T follicular helper cell (primary cell): ENCODE measurements at places on chromosomes 1 and 21.

DNA sequence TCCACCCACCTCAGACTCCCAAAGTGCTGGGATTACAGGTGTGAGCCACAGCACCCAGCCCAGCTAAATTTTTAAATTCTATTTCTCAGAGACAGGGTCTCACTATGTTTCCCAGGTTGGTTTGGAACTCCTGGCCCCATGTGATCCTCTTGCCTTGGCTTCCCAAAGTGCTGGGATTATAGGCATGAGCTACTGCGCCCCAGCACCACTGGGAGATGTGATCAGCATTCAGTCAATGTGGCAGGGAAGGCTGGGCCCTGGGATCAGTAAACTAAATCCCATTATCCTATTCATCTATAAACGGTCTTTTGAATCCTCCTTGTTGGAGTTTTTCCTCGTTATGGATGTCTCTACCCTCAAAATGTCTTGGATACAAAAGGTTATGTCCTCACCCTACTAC lies 113.5 kb downstream of the PGBD5 start:
- DNase-seq = no peak

DNA sequence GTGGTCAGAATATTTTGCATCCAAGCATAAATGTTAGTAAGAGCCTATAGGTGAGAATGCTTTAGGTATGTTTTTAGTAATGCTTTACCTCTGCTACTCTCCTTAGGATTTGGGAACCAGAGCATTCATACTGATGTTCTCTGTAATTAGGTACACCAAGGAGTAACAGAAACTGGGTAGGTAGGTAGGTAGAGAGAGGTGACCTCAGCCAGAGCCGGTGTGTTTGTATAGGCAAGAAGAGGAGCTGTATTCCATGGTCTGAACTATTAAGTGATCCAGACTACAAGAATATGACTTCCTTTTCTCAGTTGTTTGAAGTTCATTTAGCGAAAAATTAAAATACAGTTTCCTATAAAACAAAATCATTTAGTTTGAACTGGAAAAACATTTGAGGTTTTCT lies 108.5 kb downstream of the SDCCAG8 start:
- DNase-seq = no peak

- no peak for DNase-seq
Measured at GRCh38 chr1:6137758-6138157, 42.4 kb downstream of the CHD5 start.

DNA sequence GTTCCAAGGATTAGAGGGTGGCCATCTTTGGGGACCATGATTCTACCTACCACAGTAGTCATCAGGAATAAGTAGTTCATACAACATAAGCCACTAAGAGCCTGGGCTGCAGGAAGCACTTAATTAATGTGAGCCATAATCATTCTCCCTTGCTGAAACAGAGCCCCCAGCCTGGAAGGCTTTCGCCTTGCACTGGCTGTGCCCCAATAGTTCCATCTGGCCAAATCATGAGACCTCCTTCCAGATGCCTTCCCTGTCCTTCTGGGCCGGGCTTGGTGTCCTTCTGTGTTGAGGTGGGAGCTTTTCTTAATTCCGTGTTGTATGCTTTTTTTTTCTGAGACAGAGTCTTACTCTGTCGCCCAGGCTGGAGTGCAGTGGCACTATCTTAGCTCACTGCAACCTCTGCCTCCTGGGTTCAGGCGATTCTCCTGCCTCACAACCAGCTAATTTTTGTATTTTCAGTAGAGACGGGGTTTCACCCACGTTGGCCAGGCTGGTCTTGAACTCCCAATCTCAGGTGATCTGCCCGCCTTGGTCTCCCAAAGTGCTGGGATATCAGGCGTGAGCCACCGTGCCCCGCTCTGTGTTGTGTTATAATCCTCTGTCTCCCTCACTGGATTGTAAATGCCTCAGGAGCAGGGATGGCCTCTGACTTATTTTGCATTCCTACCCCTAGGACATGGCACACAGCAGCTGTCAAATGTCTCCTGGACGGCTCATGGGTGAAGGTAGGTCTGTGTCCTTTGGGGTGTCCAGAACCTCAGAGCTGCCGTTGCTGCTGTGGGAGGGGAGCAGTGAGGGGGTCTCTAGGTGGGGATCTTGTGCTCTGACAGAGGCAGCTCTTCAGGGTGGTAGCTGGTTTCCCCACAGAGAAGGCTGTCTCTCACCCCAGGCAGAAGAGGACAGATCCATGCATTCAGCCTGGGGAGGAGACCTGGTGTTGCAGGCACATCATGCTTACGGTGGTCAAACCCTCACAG lies 10.1 kb downstream of the GNG4 start:
- DNase-seq = no peak

DNA sequence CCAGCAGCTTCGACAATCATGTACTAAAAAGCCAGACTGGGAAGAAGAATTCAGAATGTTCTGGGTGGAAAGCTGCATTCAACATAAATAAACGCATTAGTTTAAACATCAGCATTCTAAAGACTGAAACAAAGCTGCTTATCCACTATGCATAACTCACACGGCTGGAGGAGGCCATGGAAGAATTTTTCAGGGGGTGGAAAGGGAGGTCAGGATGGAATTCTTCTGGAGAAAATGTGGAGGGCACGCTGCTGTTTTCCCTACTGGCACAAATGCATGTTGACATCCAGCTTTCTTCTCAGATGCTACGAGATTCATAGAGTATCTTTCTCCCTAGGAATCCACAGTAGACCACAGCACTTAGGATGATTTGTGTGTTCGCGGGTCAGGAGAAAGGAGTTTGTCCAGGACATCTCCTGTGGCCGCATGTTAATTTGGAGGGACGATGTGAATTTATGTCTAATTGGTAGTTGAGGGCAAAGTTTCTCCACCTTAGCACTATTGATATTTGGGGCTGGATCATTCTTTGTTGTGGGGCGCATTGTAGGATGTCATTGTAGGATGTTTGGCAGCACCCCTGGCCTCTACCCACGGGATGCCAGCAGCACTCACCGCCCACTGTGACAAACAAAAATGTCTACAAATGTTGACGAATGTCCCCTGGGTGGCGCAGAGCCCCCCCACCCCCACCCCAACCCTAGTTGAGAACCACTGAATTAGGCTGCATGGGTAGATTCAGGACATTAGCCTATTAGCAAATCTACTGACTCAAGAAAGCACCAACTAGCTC lies 86.5 kb upstream of the KAZN start:
- no peak for DNase-seq

DNA sequence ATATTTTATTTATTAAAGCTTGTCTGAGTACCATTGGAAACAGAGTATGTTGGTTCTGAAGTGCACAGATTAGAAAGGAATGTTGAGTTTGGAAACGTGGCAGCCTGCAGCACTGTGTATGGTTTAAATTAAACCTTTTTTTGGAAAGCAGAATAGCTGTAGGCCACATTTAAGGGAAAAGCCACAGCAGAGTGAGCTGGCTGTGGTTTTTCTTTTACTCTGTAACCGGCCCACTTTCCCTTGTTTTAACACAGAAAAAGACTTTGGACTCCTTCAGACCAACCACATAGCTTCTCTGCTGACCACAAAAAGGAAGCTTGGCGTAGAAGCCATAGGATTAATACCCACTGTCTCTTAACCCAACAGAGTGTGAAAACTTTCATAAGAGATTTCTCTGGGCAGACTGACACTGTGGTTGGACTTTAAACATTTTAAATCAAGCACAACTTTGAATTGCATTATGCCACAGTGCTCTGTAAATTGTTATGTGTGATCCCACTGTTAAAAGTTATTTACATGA lies 75.2 kb downstream of the NFIA start:
- DNase-seq = no peak

DNA sequence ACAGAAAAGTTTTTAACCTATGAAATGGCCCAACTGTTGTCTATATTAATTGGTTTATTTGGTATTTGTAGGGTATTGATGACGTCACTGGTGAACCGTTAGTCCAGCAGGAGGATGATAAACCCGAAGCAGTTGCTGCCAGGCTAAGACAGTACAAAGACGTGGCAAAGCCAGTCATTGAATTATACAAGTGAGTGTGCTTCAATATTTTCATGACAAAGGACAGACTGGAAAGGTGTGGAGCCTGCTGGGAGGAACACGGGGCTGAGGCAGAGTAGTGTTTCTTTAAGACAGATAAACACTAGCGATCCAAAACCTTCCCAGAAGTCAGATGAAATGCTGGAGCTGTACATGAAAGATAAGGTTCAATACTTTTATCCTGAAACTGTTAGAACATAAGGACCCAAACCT lies 76.7 kb downstream of the AK4 start:
- no peak for DNase-seq

GRCh38 chr1:158286941-158287346 lies 2.8 kb upstream of the CD1C start:
- no peak for DNase-seq

DNA sequence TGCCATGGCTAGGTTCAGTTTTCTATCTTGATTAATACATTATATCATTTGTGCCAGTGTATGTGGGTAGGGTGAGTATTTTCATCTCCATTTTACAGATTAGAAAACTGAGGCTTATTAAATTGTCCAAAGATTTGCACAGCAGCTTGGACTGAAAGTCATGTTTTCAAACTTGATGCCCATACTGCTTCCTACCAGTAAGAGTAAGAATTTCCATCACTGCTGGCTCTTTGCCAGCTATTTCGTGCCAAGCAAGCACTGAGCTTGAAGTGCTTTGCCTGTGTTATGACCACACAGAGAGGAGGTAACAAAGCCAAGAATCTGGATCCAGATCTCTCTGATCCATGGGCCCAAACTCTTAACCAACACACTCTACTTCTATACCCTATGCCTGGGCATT lies 295.0 kb downstream of the VAV3 start:
- no peak for DNase-seq

DNA sequence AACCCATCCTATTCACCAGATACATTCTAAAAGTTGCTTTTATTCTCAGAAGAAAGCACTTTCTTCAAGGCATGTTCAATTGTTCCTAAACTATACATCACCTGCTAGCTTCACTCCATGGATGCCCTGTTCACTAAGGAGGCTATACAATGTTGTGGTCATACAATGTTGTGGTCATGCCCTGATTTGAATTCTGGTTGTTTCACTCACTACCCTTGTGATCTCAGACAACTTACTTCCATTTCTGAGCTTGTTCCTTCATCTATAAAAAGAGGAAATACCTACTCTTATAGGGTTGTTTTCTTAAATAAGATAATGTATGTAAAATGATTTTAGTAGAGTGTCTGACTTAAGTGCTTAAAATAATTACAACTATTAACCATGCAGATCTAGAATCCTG lies 19.7 kb downstream of the EDEM3 start:
- no peak for DNase-seq

DNA sequence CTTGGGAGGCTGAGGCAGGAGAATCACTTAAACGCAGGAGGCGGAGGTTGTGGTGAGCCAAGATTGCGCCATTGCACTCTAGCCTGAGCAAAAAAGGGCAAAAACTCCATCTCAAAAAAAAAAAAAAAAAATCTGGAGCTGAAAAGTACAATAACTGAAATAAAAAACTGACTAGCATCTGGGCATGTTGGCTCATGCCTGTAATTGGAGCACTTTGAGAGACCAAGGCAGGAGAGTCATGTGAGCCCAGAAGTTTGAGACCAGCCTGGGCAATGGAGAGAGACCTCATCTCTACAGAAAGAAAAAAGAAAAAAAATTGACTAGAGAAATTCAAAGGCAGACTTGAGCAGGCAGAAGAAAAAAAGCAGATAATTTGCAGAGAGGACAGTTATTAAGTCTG lies 18.1 kb downstream of the CLDN19 start:
- DNase-seq = no peak

DNA sequence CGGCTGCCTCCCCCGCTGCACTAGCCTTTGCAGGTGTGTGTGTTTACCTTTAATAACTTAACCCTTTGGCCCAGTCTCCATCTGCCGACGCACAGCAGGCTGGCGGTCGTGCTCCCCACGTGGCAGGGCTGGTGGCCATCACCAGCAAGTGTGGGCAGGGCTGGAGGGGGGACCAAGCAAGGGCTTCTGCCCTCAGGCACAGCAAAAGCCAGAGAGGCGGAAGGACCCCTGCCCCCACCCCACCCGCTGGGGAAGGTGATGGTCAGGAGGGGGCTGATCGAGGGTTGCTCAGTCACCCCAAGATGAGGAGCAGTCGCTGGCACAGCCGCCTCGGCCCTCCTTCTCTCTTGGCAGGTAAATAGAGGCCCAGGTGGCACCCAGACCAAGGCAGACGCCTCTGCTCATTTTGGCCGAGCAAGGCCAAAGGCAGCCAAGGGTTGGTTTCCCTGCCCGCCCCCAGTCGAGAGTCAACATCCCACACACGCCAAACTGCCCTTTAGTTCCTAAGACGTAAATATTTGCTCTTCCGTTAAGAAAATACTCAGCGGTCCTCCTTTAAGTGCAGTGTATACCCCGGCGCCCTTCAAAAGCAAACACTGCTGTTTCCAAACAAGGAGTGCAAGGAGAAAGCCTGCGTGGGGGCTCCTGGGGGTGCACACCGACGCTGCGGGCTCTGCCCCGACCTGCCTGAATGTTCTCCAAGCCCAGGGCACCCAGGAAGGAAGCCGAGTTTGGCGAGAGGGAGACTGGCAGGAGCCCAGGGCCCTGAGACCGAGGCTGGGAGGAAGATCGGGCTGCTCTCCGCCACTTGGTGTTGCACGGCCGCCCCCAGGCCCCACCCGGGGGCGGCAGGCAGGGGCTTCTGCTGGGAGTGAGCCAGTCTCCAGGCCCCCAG lies 82.7 kb downstream of the SIK1 start:
- no peak for DNase-seq

- no peak for DNase-seq
Measured at GRCh38 chr1:192311281-192311680, 5.5 kb upstream of the RGS21 start.

DNA sequence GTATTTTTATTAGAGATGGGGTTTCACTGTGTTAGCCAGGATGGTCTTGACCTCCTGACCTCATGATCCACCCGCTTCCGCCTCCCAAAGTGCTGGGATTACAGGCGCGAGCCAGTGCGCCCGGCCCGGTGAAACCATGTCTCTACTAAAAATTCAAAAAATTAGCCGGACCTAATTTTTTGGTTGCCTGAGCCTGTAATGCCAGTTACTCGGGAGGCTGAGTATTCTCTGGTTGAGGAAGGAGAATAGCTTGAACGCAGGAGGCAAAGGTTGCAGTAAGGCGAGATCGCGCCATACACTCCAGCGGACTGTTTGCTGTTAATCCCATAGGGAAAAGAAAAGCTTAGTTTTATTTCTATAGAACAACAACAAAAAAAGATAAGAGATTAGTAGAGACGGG lies 29.9 kb upstream of the HJV start:
- DNase-seq = no peak

GRCh38 chr1:204359474-204360255 lies at the start of gene PLEKHA6:
TSS of gene PLEKHA6 (minus strand) at chr1:204359929. CDS start at chr1:204273727, 86,202 bp downstream.
- no peak for DNase-seq

GRCh38 chr1:229064320-229065168 lies 206.4 kb upstream of the RAB4A start:
- DNase-seq = no peak

- DNase-seq = no peak
Measured at GRCh38 chr1:66978201-66978600, 53.4 kb downstream of the MIER1 start.

- DNase-seq = no peak
Measured at GRCh38 chr1:155499953-155500639, 62.5 kb downstream of the ASH1L start.

DNA sequence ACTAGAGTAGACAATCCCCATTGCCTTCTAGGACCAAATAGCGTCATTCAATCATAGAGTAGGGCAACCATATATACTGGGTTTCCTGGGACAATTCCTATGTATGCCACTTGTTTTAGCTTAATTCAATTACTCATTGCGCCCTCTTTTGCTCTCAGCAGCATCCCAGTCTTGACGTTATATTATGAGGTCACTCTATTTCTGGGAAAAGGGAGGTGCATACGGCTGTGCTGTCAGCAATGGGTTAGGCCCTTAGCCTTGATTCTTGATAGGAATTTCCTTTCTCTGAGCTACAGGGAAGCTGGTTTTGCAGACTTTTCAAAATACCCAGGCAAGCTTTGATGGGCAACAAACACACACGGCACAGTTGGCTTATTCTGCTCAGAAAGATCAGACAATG lies 4.4 kb upstream of the KAZN start:
- DNase-seq = no peak

GRCh38 chr1:175314300-175314699 lies 121.7 kb upstream of the KIAA0040 start:
- no peak for DNase-seq
